ENCODE measurements at places on chromosomes 7 and 10.
A peak's percentile ranks its signal among the peaks of the same experiment; 100 is the strongest.

GRCh38 chr7:33832271-33832721 is 73.0 kb upstream of the BMPER start:
- DNase-seq, result no peak

DNA sequence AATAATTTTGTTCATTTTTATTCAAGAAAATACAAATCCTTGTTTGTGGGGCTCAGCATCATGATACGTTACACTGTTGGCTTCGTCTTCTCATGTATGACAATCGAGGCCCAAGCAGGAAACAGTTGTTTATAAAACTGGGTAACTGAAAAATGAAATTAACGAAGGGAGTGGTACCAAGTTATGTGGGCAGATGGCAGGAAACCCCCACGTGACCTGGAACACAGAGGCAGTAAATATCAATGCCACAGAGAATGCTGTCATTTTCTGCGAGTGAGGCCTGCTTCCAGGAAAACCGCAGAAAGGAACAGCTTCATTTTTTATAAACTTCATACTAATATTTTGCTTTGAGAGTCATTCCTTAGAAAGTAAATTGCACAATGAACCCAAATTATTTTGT is 201.0 kb upstream of the ADARB2 start:
- DNase-seq, result no peak

GRCh38 chr10:45053569-45054100 is 52.9 kb downstream of the ZNF22 start:
- DNase-seq, result no peak

DNA sequence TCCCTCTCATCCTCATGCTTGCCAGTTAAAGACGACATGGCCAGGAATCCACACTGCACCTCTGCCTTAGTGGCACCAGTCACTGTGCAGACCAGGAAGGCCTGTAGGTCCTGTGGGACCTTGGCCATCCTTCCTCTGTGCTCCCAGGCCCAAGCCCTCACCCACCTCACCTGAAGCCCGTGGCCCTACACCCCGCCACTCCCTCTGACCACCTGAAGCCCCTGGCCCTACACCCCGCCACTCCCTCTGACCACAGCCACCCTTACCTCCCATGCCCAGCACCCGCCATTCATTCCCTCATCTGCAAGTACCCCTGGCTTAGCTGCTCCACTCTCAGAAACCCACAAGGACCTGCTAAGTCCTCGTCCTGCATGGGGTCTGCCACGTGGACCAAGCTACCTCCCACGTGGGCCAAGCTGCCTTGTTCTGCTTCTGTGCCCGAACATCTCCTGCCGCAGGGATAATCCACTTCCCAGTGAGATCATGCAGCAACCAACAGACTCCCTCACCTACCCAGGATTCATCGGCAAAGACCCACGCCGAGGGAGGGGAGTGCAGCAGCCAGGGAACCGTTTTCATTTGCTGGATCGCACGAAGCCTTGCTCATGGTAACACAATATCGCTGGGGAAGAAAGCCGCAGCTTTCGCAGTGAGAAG is 151.2 kb downstream of the TCERG1L start:
- no peak for DNase-seq

DNA sequence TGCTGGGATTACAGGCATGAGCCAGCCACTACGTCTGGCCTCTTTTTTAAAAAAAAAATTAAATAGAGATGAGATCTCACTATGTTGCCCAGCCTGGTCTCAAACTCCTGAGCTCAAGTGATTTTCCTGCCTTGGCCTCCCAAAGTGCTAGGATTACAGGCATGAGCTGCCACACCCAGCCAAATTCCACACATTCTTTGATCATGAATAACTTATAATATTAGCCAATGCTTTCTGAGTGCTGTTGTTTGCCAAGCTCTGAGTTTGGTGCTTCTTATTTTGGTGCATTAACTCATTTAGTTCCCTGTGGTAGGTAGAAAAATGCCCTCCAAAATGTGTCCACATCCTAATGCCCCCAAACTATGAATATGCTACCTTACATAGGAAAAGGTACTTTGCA is 47.2 kb upstream of the MKI67 start:
- no peak for DNase-seq

DNA sequence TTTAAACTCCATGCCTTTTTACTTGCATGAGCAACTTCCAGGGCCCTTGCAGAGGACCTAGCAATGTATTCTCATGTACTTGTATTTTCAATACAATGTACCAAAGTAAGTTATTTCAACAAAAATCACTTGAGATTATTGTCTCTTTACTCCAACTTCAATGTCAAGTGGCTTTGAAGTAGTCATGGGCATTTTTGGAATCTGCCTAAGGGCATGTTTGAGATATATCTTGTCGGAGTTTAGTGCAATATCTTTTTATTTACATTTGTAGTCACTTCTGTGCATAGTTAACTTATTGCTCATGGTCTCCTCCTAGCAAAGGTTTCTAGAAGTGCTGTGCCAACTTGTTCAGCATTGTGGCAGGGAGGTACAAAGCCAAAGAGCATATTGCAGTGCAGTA is 508.7 kb upstream of the SEMA3D start:
- peak; percentile 33 for DNase-seq

DNA sequence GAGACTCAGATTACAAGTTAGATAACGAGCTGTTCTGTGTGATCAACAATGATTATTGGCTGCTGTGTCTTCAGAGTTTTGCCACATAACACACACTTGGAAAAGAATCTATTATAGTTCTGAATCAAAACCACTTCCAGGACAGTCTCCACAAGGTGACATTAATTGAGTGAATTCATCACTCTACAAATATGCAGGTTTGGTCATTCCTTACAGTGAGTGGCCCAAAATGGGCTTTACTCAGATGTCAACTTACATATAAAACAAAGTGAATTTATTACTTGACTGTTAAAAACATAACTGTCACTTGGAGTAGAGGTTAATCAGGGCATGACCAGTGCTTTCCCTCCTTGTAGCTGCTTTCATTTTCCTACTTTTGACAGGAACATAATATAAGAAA is 984.3 kb downstream of the REEP3 start:
- no peak for DNase-seq

GRCh38 chr7:105653441-105654005 is 72.2 kb upstream of the EFCAB10 start:
- DNase-seq, result no peak

DNA sequence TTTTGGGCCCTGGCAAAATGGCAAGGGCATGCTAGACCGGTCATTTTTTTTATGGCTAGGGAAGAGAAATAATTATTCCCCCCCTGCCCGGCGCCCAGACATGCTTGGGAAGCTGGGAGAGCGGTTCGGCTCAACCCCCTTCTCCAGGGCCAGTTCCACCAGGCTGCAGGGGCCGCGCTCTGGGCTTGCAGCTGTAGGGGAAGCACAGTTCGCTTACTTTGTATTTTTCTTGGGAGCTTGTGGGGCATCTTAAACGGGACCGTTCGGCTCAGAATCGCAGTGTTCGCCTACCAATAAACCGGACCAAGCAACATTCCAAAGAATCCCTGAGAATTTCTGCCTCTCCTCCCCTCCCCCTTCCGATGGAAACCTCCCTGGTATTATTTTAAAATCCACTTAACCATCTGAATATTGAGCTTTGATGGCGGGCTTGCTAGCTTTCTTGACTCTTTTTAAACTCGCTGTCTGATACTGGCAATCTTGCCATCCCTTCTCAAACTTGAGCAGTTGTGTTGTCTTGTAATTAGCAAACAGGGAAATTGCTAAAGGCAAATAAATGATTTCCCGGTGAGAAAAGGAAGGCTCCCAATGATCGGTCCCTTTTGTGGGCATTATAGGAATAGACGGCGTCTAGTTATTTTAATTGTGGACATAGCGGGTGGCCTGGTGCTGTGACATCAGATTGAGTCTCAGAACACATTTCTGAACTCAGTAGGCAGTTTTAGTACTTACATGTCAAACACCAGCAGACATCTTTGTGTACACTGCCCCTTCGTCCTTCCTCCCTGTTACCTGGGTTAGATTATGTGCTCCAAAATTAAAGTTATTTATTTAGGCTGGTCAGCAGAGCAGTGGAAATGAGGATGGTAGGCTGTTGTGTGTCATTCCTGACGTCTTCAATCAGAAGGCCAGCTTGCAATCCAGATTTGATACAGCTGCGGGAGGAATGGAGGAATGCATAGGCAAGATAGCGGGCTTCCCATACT is 3.4 kb downstream of the TCF7L2 start:
- DNase-seq, result no peak

DNA sequence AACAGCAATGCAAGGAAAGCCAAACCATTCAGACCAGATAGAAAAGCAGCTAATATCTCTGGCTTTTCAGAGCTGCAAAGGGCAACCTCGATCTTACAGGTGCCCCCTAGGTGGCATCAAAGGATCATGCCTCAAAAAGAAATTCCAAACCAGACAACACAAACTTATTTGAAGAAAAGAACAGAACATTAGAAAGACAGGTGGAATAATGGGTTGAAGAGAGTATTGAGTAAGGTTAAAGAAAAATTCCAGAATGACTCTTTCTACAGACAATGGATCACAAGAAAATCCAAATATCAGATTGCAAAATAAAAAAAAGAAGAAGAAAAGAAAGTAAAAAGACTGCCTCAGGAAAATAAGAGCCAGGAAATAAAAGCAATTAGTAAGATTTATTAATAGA is 213.7 kb downstream of the ELMO1 start:
- DNase-seq, result no peak

DNA sequence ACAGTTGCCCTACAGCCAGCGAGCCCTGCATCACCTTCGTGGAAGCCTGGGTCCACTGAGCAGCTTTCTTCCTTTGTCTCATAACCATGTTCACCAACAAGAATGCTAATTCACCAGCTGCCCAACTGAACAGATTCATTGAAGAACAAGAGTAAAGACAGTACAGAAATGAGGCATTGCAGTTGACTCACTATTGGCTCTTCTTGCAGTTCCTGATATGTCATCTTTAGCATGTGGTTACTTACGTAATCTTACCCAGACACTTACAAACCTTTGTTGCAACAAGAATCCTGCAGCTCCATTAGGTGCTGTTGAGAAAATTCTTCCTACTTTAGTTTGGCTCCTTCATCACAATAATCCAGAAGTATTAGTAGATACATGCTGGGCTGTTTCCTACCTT is 174.0 kb upstream of the TPK1 start:
- no peak for DNase-seq

GRCh38 chr7:40299097-40299496 is 164.3 kb downstream of the SUGCT start:
- no peak for DNase-seq
